ENCODE measurements at places on chromosomes 5 and 9. TPM values are rescaled to one million over a fixed set of nuclear protein-coding genes. Genes with fewer than 3 reads are reported as not detected.

The NMUR2 gene
- not detected for total RNA-seq

The GPR151 gene
- not detected for total RNA-seq

The BHMT2 gene
- not detected for total RNA-seq

The CYSRT1 gene
- not detected for total RNA-seq

GRCh38 chr9:134168757-134169550 lies 4.6 kb upstream of the RNU6ATAC start:
- DNase-seq = no peak

GRCh38 chr9:116189683-116190082 lies 36.1 kb downstream of the PAPPA start:
- DNase-seq = no peak

DNA sequence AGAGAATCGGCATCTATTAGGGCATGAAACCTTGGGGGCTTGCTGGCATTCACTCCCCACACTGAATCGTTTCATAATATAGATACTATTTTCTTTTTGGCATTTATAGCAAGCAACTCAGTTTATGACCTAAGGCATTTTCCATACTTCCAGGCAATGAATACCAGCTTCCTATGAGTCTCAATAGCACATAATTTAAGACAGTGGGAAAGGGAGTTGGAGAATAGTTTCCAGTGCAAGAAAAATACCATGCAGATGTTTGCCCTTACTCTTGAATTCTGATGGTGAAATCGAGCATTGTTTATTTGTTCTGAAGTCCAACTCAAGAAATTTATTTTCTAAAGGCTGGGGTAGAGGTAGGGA lies 175.8 kb upstream of the KLF9 start:
- no peak for DNase-seq
